ENCODE measurements at places on chromosomes 5 and 9.

DNA sequence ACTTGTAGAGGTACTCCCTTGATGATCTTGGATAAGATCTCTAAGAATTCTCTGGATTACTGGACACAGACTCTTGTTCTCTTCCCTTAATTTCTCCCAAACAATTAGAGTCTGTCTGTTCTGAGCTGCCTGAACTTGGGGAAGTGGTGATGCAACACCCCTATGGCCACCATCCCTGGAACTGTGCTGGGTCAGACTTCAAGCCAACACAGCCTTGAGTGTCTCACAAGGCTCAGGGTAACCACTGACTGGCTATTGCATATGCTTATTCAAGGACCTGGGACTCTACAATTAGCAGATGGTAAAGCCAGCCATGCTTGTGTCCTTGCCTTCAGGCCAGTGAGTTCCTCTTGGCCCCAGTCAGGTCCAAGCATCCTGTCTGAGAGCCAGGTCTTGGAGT is 504.5 kb downstream of the MAN2A1 start:
- DNase-seq, result no peak

- no peak for DNase-seq
Observed at GRCh38 chr9:37566716-37567115, 9.5 kb downstream of the FBXO10 start.

DNA sequence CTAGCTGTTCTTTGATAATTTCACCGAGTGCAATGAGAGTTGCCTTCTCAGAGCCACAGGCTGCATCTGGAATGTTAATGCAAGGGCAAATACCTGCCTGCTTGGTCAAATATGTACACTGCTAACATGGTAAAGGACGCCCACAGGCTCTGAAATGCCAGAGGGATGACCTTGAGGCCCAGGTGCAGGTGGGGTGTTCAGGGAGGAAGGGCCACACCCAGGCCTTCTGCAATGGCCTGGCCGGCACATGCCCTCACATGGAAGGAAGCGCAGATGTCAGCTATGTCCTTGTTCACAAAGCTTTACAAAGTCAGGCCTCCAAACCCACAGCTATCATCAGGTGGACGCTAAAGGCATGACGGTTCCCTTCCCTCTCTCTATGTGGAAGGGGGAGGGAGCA is 48.6 kb downstream of the HRH2 start:
- DNase-seq, result no peak

DNA sequence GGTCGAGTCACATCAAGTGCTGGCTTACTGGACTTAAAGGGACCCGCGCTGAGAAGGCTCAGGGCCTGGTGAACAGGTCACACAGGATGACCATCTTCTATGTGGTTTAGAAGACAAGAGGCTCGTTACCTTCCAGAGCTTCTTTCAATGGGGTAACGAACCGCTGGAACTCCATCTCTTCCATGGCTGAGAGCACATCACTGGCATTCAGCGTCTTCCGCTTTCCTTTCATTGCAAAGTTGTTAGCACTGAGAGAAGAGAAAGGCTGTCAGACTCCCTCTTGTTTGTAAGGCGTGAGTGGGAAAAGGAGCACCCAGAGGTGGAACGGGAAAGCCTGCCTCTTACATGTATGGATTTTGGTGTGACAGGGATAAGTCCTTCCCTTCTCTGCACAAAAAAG is 994 bp downstream of the POLE3 start:
- DNase-seq, result no peak

DNA sequence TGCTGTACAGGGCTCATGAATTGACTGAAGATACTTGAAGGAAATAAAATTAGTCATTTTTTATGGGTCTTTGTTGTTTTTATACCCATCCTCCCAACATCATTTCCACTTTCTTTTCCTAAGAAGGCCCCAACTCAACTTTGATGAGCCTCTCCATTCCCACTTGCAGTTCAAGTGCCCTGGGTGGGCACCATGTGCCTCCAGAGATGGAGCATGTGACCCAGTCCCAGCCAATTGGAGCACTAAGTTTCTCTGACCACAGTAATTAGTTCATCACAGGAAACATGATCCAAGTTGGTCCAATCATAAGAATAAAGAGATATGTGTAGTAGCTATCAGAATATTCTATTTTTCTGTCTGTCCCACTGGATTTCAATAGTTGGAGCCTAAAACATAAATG is 46.9 kb downstream of the HTR4 start:
- no peak for DNase-seq

DNA sequence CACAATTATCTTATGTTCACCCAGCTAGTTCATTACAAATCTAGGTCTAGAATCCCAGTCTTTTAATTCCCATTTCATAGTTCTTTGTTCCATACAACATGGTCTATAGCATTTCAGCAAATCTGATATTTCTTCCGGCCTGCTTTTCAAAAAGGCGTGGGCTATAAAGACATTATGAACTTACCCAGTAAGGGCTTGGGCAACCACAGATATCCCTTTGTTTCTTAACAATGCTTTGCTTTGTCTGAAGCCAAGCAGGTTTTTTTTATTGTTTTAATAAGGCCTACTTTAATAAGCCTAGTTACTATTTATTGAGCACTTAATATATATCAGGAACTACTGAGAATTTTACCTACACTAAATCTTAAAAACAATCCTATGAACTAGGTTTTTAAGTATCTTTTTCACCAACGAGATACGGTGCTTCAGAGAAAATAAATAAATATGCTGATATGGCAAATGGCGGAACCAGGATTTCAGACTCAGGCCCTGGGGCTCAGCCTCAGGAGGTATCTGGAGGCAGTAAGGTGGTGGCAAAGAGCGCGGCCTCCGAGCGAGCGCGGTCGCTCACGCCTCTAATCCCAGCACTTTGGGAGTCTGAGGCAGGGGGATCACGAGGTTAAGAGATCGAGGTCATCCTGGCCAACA is 29.7 kb downstream of the PCA3 start:
- DNase-seq, result no peak

GRCh38 chr5:150734579-150735384 is 24.0 kb downstream of the DCTN4 start:
- no peak for DNase-seq

- no peak for DNase-seq
Observed at GRCh38 chr5:32275396-32275741, 37.4 kb downstream of the MTMR12 start.

Measured in stimulated activated CD4-positive, alpha-beta T cell treated with anti-CD3 and anti-CD28 coated beads, Interleukin-15, amount 100 ng/mL, for 1 hour (primary cell).